ENCODE measurements at places on chromosomes 2 and 18. TPM values are rescaled to one million over a fixed set of nuclear protein-coding genes. Genes with fewer than 3 reads are reported as not detected.
A peak's percentile ranks its signal among the peaks of the same experiment; 100 is the strongest.

GRCh38 chr2:171566057-171566456 is 43.8 kb downstream of the CYBRD1 start:
- DNase-seq, result no peak

- no peak for DNase-seq
Measured at GRCh38 chr2:168524005-168524404, 67.9 kb downstream of the CERS6 start.

Gene RSAD2
- 120 TPM for total RNA-seq

Gene ATAD2B
- total RNA-seq, result 17.6 TPM

Gene DSC1
- total RNA-seq, result not detected

GRCh38 chr2:106057206-106057605 is 136.9 kb downstream of the UXS1 start:
- peak; percentile 78 for DNase-seq

DNA sequence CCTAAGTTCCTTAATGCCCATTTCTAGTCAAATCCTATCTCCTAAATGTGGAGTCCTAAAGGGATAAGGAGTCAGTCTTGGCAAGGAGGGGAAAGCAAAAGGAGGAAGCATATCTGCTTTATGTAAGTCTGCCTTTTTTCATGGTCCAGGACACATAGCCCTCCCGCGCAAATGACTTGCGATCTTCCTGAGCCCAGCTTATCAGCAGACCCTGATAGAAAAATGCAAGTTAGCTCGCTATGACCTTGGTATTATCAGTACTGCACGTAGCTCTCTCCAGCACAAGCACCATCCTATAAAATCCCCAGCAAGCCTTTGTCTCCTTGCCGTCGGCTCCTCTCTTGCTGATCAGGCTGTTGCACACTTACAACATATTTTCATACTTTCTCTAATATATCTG is 281.4 kb upstream of the KCNH7 start:
- no peak for DNase-seq

- DNase-seq, result peak; percentile 53
Measured at GRCh38 chr2:8575038-8575833, 106.6 kb upstream of the ID2 start.

- DNase-seq, result no peak
Measured at GRCh38 chr2:23720705-23721453, 206.0 kb downstream of the ATAD2B start.

- no peak for DNase-seq
Measured at GRCh38 chr18:58190842-58191530, 147.0 kb downstream of the NEDD4L start.

Gene MAP2
- not detected for total RNA-seq

DNA sequence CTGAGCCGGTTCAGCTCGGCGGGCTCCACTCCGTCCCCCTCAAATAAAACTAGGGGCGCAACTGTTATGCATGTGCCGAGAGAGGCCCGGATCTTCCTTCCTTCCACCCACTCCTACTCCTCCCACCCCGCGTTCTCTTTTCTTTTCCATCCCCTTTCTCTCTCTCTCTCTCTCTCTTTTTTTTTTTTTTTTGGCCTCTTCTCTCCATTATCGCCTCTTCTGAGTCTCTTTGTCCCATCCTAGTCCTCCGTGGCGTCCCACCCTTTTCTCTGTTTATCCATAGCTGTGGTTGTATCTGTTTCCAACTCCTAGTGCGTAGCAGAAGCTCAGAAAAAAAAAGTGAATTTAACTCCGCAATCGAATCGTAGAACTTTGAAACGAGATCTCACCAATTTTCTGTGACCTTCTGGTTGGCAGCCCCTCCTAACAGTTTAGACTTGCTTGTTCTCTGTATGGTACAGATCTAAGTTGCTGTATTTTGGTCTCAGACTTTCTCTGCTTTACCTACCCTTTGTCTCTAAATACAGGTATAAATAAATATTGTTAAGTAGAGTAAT is 3.6 kb downstream of the RAX start:
- DNase-seq, result no peak

GRCh38 chr2:12980817-12981216 is 264.1 kb downstream of the TRIB2 start:
- DNase-seq, result no peak

DNA sequence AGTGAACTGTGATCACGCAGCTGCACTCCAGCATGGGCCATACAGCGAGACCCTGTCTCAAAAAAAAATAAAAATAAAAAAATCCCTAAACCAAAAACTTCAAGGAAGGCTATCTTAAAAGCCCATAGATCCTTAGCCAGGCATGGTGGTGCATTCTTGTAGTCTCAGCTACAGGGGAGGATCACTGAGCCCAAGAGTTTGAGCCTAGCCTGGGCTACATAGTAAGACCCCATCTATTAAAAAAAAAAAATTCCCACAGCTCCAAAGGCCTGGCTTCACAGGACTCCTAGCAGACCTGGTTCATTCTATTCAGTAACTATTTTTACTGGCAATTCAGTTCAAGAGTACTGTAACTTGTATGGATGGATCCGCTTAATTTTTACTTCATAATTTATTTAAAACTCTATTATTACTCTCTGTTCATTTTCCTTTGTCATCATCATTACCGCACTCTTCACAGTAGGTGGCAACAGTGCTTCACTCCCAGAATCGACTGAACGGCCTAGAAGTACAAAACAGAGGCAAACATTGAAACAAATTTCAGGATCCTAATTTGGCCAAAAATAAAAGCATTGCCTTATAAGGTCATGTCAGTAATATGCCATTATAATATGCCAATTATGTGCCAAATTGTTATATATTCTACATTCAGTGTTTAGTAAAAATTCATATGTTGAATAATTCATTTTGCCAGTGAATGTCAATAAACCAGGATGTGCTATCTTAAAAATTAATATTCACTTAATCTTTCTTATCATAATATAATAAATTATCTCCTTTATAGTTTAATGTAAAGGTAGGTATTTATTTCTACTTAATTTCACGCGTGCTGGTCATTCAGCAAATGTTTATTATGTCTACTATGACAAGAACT is 14.3 kb upstream of the STAM2 start:
- DNase-seq, result no peak

Gene SERPINB2
- total RNA-seq, result not detected

GRCh38 chr18:62524440-62525200 is 1.8 kb downstream of the ZCCHC2 start:
- DNase-seq, result peak; percentile 63

DNA sequence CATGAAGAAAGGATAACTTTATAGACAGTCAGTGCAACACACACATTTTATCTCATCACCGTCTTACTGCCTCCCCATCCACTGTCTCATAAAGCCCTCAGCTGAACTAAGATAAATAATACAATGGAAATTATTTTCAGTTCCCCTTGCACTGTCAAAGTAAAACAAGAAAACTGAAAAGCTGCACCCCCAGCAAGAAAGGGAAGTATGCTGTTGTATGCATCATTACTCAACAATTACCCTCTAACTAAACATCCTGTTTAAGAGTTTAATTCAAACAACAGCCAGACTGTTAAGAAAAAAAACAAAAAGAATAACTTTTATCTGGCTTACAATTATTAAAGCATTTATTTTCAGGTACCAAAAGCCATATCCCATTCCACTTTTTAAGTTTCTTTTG is 25.0 kb downstream of the MPPE1 start:
- DNase-seq, result no peak

DNA sequence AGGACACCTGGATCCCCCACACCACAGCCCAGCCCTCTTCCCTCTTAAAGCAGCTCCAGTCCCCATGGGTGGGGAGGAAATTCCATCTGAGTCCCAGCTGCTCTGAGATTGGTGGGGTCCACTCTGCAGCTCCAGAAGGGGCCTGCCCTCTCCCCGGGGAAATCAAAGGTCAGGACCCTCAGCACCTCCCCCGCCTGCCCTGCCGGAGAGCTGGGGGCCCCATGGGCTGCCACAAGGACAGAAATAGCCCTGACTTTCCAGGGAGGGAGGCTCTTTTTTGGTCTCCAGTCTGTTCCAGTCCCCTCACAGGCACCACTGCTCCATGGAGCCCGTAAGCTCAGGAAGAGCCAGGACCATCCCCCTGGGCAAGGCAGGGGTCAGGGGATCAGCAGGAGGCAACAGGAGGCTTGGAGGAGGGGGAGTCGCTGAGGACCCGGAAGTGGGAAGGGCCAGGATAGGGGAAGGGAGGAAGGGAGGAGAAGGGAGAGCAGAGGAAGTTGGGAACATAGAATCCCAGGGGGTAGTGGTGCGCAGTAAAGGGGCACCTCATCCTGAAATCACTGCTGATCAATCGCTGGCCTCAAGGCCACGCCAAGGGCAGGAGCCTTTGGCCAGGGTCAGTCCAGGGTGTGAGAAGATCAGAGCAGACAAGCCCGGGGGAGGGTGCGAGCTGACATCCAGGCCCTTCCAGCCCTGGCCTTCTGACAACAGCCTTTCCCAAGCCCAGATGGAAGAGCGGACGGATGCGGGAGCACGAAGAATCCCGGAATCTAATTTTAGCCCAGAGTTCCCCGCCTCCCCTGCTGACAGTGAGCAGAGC is 7.6 kb downstream of the ADRA2B start:
- no peak for DNase-seq

DNA sequence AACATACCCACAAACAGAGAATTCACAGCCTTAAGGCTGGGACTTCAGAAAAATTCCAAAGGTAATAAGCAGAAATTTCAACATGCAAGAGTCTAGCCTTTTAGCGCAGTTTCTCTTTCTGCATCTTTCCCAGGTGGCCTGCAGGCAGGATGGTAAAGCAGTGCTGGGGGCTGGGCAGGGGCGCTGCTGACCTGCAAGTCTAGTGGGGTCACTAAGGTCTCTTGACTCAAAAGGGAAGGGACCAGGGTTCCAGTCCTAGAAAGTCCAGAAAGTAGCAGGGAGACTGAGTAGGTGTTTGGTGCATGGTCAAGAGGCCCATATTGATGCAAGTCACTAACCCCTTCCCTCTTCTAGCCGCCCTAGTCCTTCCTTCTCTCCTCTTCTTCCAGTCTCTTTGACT is 169.2 kb downstream of the TGIF1 start:
- DNase-seq, result no peak

GRCh38 chr2:168545439-168546082 is 89.5 kb downstream of the CERS6 start:
- no peak for DNase-seq

Gene SCYGR7
- not detected for total RNA-seq

Gene SMIM21
- total RNA-seq, result not detected

- no peak for DNase-seq
Measured at GRCh38 chr2:9373047-9373446, 50.3 kb downstream of the ITGB1BP1 start.

- peak; percentile 23 for DNase-seq
Measured at GRCh38 chr18:13530879-13531387, 195.4 kb downstream of the FAM210A start.

Gene RGPD8
- 7.9 TPM for total RNA-seq

Gene RBKS
- 2.2 TPM for total RNA-seq

- no peak for DNase-seq
Measured at GRCh38 chr2:71689393-71689792, 236.0 kb downstream of the DYSF start.

Gene DNAH6
- total RNA-seq, result 0.50 TPM

Gene ZNF396
- 0.95 TPM for total RNA-seq

Gene PLEKHH2
- total RNA-seq, result 0.48 TPM

Gene C1QL2
- total RNA-seq, result not detected

DNA sequence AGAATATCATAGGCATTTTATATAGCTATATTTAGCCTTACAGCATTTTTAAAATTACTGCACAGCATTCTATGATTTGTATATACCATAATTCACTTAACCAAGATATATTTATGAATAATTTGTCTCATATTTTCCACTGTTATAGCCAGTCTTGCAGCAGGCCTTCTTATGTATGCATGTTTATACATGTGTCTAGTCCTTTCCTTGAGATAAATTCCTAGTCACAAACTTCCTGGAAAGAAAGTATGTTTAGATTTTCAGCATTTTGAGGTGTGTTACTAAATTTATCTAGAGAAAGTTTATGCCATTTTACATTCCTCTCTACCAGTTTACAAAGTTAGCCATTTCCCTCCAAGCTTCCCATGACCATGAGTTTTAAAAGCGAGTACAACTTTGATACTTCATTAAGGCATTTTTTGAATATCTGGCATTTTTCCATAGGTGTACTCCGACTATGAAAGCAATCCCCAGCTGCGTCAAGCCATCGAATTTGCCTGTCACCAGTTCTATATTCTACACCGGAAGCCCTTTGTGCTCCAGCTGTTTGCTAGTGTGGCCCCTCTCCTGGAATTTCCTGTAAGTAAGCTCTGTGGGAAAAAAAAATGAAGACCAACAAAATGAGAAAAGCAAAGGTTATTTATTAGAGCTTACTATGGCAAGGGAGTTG is 59.4 kb upstream of the RPE start:
- no peak for DNase-seq

- no peak for DNase-seq
Measured at GRCh38 chr2:228409493-228409892, 228.0 kb upstream of the SPHKAP start.

Gene DLX2
- total RNA-seq, result not detected

DNA sequence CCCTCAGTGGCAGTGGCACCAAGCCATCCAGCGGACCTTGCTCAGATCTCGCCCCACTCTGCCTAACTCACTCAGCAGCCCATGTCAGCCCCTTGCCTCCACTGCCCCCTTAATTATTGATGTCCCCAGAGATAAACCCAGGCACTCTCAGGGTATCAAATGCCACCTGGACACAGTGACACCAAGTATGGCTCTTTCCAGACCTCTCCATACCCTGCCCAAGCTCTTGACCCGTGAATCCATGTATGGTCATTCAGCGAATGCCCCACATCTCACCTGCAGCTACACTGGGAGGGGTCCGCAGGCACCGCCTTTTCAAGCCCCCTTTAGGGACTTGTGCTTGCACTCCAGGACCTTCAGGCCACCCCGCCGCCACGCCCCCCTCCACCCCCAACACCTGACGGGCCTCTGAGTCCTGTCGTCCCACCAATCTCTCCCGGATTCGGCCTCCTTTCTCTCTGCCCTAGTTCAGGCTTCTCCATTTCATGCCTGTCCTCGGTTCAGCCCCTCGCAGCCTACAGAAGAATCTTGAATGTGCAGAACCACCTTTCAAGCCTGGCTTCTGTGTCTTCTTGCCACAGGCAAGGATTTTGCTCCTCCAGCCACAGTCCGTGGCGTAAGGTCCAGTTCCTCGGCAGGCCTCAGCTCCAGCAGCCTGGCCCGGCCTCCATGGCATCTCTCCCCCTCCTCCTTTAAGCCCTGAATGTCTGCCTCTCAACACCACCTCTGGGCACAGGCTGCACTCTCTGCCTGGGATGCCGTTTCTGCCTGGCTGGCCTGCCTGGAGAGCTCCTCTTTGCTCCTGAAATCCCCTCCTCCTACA is 54.1 kb upstream of the ODC1 start:
- DNase-seq, result peak; percentile 14

- no peak for DNase-seq
Measured at GRCh38 chr2:157784169-157784822, 91.8 kb downstream of the ACVR1 start.

Gene PSTPIP2
- total RNA-seq, result 8.3 TPM

Data from activated CD4-positive, alpha-beta memory T cell treated with anti-CD3 and anti-CD28 coated beads, Interleukin-2, amount 10 ng/mL, durations not matched to agents 7 days and 5 days (primary cell).